Cardiac atrium fibroblast (primary cell): ENCODE measurements at places on chromosomes 6 and 20. TPM values are rescaled to one million over a fixed set of nuclear protein-coding genes. Genes with fewer than 3 reads are reported as not detected.

The SCAF8 gene
- total RNA-seq: 22.7 and 24.6 TPM in 2 replicates

The CD40 gene
- 7.8 and 13.3 TPM in 2 replicates for total RNA-seq

The CST4 gene
- not detected in 2 replicates for total RNA-seq

The ECT2L gene
- under 0.01 TPM in 1 of 2 replicates, not detected in the other for total RNA-seq

The TRIM40 gene
- not detected in 2 replicates for total RNA-seq

The GINS1 gene
- 3.6 and 4.9 TPM in 2 replicates for total RNA-seq

The DACT2 gene
- total RNA-seq: 7.8 and 17.2 TPM in 2 replicates

The FOXQ1 gene
- not detected in 2 replicates for total RNA-seq

The TSHZ2 gene
- 0.90 and 1.9 TPM in 2 replicates for total RNA-seq

The ULBP1 gene
- total RNA-seq: 2.0 and 2.1 TPM in 2 replicates

The OLIG3 gene
- not detected in 2 replicates for total RNA-seq
